ENCODE measurements at places on chromosomes 3 and 15. TPM values are rescaled to one million over a fixed set of nuclear protein-coding genes. Genes with fewer than 3 reads are reported as not detected.
A peak's percentile ranks its signal among the peaks of the same experiment; 100 is the strongest.

Gene AHSG
- not detected for total RNA-seq

DNA sequence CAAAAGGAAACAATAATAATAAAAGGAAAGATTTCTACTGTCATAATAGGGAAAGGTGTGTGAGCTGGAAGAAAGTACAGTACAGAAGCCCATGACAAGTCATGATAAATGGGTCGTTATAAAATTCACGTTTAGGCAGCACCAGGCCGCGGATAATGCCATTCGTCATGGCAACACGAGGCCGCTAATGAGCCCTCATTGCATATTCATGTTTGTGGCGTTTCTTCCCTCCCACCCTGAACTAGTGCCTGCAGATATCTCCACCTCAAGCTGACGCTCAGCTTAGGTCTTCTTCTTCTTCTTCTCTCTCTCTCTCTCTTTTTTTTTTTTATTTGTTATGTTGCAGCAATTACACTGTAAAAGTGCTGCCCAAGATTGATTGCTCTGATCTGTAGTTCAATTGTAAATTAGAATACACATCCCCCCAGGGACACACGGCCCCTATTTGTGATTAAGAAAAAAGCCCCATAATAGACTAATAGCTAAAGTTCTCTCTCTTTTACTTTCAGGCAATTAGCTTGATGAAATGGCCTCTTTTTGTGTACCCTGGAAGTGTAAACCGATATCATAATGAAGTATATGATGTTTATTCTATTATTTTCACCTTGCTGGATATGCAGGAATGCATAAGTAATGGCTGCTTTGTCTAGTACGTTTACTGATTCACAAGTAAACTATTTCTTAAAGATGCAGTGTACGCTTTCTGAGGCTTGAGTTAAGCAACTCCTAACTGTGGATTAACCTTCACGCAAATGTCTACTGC is 61.9 kb upstream of the NR2F2 start:
- no peak for DNase-seq

GRCh38 chr3:186004209-186004608 is 66.4 kb upstream of the TRA2B start:
- DNase-seq, result no peak

Gene ARGFX
- not detected for total RNA-seq

GRCh38 chr15:81229586-81229985 is 32.9 kb downstream of the IL16 start:
- DNase-seq, result no peak

- peak; percentile 64 for DNase-seq
These were observed 55.1 kb upstream of the TGFBR2 start for GRCh38 chr3:30551266-30551665.

- DNase-seq, result no peak
These were observed 20.4 kb downstream of the NUDT16 start for GRCh38 chr3:131401978-131402377.

DNA sequence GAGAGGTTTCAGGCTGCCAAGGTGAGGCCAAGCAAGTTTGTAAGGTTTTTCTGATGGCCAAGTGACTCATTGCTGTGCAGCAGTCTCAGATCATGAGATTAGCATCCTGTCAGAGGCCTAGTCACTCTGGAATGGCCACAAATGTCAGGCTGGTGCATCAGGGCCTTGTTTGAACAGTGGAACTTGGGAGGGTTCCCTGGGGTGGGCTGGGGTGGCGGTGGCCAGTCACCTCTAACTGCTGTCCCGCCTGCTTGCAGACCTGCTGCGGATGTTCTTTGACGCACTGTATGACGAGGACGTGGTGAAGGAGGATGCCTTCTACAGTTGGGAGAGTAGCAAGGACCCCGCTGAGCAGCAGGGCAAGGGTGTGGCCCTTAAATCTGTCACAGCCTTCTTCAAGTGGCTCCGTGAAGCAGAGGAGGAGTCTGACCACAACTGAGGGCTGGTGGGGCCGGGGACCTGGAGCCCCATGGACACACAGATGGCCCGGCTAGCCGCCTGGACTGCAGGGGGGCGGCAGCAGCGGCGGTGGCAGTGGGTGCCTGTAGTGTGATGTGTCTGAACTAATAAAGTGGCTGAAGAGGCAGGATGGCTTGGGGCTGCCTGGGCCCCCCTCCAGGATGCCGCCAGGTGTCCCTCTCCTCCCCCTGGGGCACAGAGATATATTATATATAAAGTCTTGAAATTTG is 2.8 kb upstream of the FAM131A start:
- DNase-seq, result no peak

DNA sequence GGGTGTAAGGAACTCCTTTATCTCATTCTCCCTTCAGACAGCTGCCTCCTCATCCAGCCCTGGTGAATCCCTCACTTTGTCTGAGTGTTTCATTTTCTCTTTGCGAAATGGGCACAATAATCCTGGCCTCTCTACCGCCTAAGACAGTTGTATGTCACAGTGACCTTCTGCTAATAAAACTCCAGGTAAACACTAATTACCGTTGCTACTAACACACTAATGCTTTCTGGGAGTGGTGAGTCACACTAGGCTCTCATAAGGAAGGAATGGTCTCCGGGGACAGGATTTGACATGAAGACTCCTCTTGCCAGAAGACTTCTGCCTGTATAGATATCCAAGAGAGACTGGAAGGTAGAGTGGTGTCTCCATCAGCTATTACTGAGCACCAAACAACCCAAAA is 71.7 kb upstream of the SNRK start:
- no peak for DNase-seq

Gene DUOXA2
- not detected for total RNA-seq

- no peak for DNase-seq
These were observed 108.1 kb downstream of the PEAK1 start for GRCh38 chr15:77311618-77312398.

GRCh38 chr3:194141415-194142155 is 5.6 kb downstream of the HES1 start:
- DNase-seq, result peak; percentile 94

DNA sequence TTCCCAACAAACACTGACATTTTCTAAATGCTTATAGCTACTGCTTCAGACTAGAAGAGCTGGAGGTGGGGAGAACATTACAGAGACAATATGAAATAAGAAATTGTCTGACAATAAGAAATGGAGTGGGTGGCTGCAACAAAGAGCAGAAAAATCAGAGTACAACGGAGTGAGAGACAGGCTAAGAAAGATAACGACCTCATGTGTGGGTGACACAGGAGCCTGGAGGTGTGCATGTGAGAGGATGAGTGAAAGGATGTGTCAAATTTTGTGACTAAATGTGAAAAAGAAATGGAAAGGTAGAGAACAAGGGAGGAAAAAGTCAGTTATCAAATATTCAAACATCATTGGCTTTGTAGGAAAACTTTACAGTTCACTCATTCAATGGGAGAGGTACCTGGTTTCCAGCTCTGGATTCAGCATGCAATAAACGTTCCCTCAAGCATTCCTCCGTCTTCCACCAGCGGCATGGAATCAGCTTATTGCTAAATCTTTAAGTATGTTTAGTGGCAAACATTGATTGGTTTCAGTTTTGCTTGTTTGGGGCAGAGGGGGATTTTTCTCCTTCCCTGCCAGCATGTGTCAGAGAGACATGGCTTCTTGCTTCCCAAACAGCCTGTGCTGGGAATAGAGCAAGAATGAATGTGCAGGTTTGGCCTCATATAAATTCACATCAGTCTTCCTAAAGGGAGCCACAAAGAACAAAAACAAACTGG is 103.8 kb upstream of the CHRM5 start:
- DNase-seq, result no peak

All from kidney (tissue), 22 donors.